ENCODE measurements at places on chromosomes 5 and 9. TPM values are rescaled to one million over a fixed set of nuclear protein-coding genes. Genes with fewer than 3 reads are reported as not detected.

The PCDHA3 gene
- not detected for total RNA-seq

The ADAMTS6 gene
- total RNA-seq = 14.3 TPM

The FOXI1 gene
- total RNA-seq = not detected

The CCDC171 gene
- total RNA-seq = 1.9 TPM

- no peak for DNase-seq
These were observed 356.1 kb upstream of the KIF2A start for GRCh38 chr5:61949679-61950435.

DNA sequence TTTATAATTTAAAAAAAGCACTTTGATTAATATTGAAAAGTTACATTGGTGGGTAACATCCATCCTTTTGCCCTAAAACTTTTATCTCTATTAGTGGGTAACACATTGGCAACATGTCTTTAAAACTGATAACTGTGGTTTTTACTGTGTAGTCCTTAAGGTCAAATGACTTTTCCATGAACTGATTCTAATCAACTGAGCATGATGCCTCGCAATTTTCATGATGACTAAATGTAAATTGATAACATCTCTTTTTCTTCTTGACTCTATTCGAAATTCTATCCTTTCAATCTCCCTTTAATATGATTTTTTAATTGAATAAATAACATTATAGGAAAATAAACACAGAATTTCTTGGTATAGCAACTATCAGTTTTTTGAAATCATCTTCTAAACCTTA is 6.3 kb upstream of the IL5 start:
- DNase-seq = no peak

DNA sequence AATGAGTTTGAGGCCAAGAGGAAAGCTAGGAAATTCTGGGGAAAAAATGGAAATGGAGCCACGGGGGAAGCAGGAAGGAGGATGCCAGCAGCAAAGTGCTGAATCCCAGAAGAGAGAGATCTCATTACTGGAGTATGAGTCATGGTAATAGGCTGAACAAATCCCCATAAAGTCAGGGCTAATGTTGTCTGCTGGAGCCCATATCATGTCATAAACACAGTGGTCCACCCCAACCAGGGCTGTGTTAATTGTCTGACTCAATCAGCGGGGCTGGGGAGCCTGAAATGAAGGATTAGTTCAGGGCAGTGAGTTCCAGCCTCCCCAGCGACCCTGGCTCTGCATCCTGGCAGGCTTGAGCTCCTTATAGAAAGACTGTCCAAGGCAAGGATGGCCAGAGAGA is 68.8 kb downstream of the TLR4 start:
- DNase-seq = no peak

GRCh38 chr5:75616971-75617621 is 5.8 kb downstream of the ANKDD1B start:
- no peak for DNase-seq

- no peak for DNase-seq
These were observed 61.2 kb downstream of the UBAP1 start for GRCh38 chr9:34240006-34240405.

All from NCI-H460 (cell line).